OCI-M1 (cell line): ENCODE measurements at places on chromosomes 3 and 15.

- DNase-seq = no peak
These were observed 217.7 kb downstream of the MEIS2 start for GRCh38 chr15:36882487-36883131.

DNA sequence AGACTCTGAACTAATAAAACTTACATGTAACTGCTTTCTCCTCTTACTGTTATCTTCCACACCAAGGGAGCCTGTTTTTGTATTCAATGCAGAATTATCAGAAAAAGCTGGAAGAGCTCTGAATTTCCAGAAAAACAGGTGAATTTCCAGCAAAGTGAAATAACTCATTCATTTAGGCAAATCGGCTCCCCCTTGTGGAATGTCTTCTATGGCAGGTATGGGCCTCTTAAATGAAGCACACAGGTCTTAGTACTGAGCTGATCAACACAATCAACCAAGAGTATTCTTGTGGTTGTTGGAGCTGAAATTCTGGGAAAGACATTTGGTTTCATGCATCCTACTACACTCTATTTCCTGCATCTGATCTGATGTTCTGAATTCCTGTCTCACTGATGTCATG, 31.0 kb upstream of the PTPRG start:
- peak; percentile 52 for DNase-seq

- peak; percentile 48 for DNase-seq
These were observed at the start of gene WDR49 for GRCh38 chr3:167653760-167654159. TSS of gene WDR49 (minus strand) at chr3:167653942. CDS start at chr3:167653425, 517 bp downstream.

DNA sequence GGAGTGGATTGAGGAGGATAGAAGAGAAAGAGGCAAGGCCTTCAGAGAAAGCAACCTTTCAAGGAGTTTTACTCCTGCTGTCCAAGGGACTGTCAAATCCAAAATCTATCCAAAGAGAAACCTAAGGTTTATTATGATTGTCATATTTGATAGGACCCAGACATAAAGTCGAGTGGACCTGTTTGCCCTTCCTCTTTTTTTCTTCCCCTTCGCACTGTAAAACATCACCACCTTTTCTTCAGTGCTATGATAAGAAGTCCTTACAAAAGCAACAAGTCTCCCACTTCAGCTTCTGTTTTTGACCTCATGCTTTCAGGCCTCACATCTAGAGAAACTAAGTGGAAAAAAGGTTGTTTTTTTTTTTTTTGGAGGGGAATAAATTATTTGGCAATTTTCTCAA, 73.0 kb downstream of the TRPC1 start:
- peak; percentile 40 for DNase-seq

DNA sequence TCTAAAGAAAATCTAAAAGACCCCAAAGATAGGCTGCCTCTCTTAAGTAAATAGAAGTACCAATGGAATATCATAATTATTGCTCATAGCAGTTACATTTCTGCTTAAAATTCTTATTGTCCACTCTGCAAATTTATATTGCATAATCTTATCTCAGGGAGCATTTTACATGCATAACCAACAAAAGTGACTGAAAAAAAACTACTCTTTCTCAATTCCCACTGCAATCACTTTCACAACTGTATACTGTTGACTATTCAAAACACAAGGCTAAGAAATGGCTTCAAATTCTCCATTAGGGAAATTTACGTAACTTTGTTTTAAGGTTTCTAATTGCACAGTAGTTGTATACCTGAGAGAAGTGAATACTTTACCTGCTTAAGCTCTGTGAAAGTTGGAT, 56.3 kb downstream of the HMG20A start:
- DNase-seq = no peak

DNA sequence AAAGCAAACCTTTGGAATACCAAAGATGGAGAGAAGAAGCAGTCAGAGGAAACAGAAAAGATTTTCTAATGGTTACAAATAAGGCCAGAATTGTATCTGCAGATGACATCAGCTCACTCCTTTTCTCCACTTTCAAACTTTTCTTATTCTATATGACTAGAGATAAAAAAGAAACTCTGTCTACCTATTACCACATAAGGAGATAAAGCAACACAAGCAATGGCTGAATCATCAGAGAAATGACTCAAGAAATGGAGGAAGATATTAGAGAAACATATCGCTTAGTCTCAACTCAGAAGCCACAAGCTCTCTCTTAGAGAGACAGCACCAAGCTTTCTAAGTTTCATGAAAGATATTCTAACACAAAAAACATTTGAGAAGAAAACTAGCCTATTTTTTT, 784.0 kb downstream of the ZPLD1 start:
- peak; percentile 6 for DNase-seq

DNA sequence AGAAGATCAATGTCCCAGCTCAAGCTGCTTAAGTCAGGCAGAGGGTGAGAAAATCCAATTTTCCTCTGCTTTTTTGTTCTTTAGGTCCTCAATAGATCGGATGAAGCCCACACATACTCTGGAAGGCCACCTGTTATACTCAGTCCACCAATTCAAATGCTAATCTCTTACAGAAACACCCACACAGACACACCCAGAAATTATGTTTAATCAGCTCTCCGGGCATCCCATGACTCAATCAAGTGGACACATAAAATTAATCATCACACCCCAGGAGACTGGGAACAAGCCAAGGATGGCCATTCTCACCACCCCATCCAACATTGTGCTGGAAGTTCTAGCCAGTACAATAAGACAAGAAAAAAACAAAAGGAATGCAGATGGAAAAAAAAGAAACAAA, 67.8 kb upstream of the SLC24A5 start:
- no peak for DNase-seq

DNA sequence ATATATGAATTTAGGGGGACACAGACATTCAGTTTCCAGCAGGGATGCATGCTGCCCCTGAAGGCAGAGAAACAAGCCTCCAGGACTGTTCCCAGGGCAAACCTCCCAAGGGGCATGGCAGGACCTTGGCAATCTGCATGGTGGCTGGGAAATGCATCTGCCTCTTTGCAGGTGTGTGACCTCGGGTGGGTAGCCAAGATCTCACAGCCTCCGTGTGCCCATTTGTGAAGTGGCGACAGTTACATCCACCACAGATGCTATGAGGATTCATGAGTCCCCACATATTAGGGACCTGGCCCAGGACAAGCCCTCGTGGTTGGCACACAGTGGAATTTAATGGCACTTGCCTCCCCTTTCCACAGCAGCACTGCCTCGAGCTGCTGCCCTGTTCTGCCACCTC, 29.9 kb downstream of the SLC28A1 start:
- no peak for DNase-seq

- DNase-seq = no peak
These were observed 56.6 kb downstream of the RLBP1 start for GRCh38 chr15:89164712-89165211.

- DNase-seq = peak; percentile 78
These were observed 116.3 kb downstream of the DTWD1 start for GRCh38 chr15:49737127-49737526.

GRCh38 chr15:76636059-76636458, 269.1 kb downstream of the SCAPER start:
- DNase-seq = no peak

- no peak for DNase-seq
These were observed 179.7 kb downstream of the ADAMTS9 start for GRCh38 chr3:64508140-64508539.

DNA sequence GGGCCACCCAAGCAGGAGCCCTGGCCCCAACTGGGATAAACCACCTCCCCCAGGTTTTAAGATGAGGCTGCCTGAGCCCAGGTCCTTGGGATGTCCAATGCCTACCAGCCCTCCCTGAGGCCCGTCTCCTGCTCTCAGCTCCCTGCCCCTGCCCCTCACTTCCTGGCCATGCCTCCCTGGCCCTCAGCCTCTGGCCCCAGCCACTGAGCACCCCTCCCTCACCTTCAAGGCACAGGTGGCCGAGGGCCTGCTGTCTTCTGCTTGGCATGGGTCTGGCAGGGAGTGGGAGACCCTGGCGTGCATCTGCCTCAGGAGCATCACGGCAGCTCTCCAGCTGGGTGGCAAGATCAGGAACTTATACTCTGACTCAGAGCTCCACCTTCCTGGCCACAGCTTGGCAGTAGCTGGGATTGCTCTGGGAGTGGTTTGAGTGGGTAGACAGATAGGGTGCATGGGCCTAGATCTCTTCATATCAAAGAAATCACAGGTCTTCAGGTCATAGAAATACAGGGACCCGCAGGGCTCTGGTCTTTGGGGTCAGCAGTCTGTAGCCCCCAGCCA, at the start of gene PLA2G4E:
TSS of gene PLA2G4E (minus strand) at position 330 of the 561 bp plus-strand sequence. CDS start at position 318, 12 bp downstream.
- DNase-seq = no peak

DNA sequence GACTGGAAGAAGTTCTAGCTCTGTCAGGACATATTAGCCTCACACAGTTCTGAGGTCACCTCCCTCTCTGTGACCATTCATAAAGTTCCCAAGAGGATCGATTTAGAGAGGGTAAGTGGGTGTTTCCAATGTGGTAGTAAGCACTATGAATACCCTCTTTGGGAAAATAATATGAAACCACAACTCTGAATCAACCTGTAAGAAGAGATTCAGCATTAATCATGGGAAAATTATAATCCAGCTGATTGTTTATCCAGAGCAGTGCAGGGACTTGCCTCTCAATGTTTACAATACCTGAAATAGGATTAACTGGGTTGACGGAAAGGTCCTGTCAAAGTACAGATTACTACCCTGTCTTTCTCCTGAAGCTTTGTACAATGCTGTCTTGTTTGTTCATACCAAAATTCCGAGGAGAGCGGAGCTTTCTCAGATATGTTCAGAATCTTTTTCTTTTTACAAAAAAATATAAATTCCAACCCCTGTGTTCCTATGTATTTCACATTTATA, 302.9 kb upstream of the DPPA4 start:
- no peak for DNase-seq

DNA sequence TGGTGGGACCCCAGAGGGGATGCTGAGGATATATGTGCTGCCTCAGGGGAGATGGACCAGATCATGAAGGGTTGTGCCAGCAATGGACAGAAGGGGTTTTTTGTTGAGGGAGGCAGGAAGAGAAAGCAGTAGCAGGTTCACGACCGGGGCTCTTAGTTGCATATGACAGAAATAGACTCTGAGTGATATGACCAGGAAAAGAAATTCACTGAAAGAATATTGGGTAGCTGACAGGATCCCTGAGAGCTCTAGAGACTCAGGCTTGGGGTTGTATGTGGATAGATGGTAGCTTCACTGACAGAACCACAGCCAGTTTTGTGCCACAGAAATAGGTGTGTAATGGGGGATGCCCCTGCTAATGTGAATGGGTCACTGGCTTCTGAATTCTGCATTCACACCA, 241.6 kb downstream of the ZNF621 start:
- no peak for DNase-seq

DNA sequence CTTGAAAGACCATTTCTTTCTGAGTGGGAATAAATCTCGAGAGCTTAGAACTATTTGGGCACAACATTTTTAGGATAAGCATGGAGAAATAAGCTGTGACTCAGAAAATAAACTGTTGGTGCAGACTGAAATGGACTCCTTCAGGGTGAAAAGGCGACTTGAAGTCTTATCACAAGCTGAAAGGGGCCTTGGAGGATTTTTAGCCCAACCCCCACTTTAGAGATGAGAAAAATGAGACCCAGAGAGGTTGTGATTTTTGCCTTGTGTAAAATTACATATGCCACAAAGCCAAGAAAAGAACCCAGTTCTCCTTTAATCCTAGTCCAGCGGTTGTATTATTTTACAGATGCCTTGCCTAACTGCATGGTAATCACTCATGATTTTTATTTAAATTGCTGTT, 1.5 kb downstream of the ATP1B3 start:
- peak; percentile 70 for DNase-seq

DNA sequence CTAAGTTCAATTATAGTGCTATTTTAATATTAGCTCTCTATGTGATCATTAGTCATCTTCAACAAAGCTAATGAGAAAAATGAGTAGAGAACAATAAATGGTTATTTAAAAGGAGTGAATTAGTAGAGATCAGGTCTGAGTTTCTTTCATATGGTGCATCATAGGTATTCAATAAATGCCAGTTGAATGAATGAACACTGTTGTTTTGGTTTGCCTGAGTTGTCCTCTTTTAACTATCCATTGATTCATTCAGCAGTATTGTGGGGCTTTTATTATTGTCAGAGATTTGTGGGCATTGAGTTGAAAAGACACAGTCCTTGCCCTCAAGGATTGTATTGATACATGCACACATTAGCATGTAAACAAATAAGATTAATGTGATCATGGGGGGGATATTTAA, 88.2 kb downstream of the AGBL1 start:
- DNase-seq = no peak

DNA sequence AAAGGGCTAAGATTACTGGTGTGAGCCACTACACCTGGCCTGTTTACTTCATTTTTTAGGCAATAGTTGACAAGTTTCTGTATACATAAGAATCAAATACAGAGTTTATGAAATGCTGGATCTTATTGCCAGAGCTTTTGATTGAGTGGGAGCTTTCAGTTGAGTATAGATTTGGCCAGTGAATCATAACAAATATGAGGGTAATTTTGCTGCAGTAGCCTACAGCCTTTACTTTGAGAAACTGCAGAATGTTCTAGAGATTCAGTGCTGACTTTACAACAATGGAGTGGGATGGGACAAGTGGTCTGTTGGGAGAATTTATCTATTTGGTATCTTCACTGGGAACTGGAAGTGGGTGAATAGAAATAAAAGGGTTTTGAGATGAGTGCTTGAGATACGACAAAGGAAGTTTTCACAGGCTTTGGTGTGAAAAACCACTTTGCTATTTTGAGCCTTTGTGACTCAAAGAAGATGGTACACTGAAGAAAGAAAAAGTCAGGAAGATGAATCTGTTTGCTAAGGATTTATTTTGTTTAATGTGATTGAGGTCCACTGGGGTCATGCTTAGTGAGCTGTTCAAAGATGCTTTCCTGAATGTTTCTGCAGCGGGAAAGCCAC, 227.8 kb downstream of the UBE2E2 start:
- no peak for DNase-seq

GRCh38 chr3:165503825-165504224, 307.6 kb upstream of the SLITRK3 start:
- no peak for DNase-seq

DNA sequence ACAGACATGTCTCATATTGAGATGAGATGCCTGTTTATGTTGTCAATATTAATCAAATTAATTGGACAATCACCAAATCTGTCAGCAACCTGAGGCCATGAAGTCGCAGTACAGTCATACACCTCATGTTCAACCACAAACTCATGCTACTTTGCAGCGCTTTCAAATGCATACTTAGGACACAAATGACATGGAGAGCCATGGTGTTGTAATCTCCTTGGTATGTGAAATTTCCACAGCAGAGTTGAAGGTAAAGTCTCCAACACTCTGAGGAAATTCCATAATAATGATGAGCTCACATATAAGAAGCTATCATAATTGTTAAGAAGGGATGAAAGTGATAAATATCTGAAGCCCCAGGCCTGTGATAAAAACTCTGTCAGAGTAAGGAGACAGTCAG, 873.9 kb downstream of the MCTP2 start:
- DNase-seq = no peak

DNA sequence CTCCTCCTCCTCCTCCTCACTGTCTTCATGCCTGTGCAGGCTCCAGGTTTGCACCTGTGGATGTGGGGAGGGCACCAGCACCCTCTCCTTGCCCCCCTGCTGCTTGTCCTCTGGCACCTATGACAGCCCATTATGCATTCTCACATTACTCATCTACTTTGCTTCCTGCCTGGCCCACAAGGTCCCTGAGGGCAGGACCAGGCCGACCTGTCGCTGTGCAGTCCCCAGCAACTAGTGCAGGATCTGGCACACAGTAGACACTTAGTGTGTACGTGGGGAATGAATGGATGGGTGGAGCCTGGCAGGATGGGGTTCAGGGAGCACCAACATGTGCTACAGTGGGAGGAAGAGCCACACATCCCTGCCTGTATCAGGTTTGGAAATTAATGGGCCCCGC, 58.3 kb upstream of the TMEM115 start:
- DNase-seq = no peak
